ENCODE measurements at places on chromosomes 4 and X.

- no peak for DNase-seq
Observed at GRCh38 chr4:114924311-114924710, 189.1 kb downstream of the NDST4 start.

GRCh38 chrX:17521871-17522693, 147.1 kb downstream of the NHS start:
- DNase-seq: no peak

DNA sequence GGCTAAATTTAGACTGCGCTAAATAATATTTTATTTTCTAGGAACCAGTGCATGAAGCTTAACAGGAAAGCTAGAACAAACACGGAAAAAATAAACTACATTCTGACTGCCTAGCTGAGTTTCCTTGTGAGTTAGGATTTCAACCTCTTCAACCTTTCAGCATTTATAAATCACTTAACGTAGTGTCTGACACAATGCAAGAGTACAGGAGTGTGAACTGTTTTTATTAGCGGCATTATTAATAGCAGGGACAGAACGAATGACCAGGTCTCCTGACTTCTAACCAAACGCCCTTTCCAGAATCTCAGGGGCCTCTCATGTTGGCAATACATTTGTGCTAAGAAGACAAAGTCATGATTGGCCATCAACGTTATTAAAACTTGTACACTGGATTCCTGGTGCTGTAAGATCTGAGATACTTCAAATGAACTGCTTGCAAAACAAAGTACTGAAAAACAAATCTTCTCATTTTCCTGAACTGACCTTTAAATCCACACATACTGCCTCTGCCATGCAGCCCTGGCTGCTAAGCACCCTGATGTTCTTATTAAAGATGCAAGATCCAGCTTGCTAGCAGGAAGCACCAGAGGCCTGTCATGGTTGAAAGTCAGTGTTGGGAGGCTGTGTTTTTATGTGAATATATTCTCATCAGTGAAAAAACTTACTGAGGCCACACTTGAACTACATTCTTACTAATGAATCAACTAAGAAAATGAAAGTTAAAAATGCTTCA, 380.4 kb upstream of the CPEB2 start:
- DNase-seq: no peak

DNA sequence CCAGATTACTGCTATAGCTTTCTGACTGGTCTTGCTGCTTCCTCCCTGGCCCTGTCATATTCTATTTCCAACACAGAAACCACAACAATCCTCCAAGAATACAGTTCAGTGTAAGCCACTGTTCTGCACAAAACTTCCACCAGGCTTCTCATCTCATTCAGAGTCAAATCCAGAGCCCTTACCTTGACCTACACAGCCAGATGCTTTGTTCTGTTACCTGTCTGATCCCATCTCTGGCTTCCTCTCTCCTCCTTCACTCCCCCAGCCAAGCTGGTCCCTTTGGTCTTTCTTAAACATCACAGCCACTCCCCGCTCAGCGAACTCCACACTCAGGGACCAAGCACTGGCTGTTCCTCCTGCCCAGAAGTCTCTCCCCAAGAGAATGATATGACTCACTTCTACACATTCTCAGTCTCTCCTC, 84.8 kb upstream of the BMP2K start:
- DNase-seq: no peak

DNA sequence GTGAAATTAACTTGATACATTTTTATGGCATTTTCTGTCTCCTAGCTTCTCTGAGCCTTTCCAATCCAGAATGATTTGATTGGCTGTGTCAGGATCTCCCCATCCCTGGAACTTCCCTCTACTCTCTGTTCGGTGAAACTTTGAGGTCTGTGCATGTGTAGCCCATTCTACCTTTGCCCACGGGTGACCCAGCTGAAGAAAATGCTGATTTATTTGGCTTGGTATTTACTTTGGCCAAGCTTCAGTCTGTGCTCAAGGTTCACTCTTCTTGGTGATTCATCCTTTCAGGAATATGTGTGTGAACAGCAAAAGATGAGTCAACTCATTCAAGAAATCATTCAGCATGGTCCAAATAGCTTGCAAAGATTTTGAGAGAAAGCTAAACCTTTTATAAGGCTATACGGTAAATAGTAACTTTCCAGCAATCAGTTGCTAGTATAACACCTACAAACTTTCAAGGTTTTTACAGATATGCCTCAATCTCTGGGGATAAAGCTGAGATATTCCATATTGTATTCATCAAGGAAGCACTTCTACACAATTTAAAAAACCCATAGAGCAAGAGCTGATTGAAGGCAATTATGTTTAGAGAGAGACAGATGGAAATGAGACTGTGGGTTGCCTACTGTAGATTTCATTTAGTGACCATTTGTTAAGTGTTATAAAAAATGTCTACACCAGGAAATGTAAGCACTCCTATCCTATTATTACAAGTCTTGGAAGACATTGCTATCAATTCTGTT, 233.9 kb upstream of the CXXC4 start:
- DNase-seq: no peak

- DNase-seq: no peak
Observed at GRCh38 chr4:38268837-38269236, 308.6 kb downstream of the PTTG2 start.

- DNase-seq: no peak
Observed at GRCh38 chr4:168509786-168510185, 12.9 kb downstream of the PALLD start.

DNA sequence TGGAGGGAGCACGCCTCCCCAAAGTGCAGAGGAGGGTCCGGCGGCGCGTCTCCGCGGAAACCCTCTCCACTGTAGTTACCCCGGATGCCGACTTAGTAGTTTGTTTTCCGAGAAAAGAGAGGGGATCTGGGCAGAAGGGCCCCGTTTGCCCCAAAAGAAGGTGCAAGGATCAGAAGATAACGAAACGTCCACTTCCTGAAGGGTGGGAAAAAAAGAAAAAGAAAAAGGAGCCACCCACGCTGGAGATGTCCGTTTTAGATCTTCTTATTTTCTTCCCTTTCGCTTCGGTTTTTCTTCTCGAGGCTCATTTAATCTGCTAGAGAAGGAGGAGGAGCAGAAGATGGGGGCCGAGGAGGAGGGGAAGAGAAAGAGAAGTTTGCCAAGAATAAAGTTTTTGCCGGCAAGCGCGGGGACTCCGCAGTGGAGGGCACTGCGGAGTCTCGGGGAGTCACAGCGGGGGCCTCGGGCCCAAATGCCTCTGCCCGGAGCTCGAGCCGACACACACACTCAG, 517 bp downstream of the LEF1 start:
- DNase-seq: no peak

DNA sequence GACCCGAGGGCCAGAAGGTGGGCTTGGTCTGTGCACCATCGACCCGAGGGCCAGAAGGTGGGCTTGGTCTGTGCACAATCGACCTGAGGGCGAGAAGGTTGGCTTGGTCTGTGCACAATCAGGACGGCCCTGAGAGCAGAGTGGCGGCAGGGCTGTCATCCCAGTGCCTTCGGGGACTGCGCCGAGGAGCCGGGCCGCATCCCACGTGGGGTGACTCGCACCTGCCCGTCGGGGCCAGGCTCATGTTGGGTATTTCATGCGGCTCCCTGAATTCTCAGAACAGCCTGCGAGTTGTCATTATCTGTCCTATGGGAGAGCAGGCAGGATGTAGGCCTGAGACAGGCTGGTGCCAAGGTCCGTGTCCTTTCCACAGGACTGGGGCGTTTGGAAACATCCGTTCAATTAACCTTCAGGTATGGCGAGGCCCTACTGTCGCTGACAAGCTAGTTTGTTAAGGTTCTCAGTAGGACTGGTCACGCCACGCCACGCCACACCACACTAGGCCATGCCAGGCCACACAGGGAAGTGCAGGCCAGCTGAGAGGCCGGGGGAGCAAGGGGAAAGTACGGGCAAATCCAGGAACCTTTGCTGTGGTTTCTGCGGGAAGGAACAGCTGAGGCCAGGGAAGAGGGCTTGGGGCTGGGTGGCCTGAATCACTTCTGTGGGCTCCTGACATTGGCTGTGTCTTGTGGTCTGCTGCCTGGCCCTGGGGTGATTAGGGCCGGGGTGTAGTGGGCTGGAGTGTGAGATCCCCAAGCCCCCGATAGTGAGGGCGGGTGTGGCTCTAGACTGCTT, 182.9 kb downstream of the AFAP1 start:
- DNase-seq: no peak

- no peak for DNase-seq
Observed at GRCh38 chr4:152448854-152449253, 87.0 kb downstream of the FBXW7 start.

DNA sequence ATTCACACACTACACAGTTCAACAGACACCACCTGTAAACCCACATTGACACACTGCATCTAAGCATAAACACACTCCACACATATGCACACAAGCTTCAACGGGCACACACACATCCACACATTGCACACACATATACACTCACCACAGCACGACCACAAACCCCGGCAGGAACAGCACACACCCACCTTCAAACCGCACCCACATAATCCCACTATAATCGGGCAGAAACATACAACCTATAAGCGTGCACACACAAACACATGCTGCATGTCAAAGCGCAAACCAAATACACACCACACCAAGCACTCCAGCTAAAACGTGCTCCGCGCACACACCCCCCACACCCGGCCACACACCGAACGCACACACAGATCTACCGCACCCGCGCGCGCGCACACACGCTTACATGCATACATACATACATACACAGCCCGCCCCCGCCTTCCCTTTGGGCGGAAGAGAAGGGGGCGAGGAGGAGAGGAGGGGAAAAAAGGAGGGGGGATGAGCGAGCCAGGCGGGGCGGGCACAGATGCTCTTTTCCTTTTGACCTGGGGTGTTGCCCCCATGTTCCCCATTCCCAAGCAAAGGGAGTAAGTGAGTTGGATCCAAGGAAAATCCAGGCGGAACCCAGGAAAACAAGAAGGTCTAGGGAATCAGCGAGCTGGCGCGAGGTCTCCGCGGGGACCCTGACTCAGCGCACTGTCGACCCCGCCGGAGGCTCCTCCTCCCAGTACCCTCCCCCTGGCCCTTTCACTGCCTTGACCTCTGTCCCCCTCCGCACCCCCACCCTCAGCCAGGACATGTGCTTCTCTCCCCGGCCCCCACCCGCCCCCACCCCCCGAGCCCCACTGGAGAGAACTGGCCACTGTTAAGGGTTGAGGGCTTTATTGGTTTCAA, 9.9 kb downstream of the ARHGAP36 start:
- DNase-seq: no peak

DNA sequence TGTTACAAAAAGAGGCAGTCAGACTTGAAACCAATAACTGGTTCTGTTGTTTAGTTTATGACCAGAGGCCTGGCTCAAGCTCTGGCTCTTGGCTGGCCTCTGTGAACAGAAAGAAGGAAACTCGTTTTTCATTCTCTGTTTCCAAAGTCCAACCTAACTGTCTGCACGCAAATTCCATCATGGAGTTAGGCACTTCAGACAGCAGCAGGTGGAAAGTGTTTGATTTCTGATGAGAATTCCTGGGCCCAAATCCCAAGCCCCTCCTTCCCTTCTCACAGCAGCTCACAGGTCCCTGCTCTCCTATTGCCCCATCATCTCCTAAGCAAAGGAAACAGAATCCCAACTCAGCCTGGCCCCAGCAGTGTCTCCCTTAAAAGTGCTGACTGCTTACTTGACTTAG, 42.8 kb upstream of the FGF16 start:
- no peak for DNase-seq

DNA sequence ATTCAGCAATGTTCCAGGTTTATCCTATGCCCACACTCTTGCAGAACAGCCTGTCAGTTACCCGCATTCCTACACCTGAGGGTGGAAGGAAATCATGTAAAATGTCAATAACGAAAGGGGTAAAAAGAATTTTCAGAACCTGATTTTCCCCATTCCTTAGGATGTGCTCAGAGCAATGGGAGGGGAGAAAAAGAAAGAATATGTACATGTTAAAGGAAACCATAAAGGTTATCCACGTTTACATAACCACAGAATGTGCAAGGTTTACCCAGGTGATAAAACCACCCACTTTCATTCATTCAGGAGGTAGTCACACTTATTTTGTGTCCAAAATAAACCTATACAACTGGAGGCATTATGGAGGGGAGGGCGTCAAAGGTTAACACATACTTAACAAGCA, 335.5 kb downstream of the ZNF674 start:
- no peak for DNase-seq

- DNase-seq: no peak
Observed at GRCh38 chrX:48910926-48911411, 477 bp downstream of the SLC35A2 start.

DNA sequence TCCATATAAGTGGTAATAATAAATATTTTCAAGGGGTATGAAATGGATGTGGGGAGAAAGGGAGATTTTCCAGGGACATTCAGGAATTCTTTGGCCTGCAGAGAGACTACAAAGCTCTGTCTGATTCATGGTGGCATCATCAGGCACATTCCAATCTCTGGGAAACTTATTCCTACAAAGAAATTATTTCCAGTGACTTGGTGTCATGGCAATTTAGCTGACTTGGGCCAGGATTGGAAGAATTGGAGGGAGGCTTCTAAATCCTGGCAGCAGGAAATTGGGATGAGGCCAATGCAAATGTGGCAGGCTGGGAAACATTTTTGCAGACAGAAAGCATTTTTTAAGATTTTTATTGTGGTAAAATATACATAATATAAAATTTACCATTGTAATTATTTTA, 204.6 kb downstream of the RTL9 start:
- no peak for DNase-seq

GRCh38 chr4:128386761-128387599, 99.4 kb upstream of the PGRMC2 start:
- peak; percentile 22 for DNase-seq

DNA sequence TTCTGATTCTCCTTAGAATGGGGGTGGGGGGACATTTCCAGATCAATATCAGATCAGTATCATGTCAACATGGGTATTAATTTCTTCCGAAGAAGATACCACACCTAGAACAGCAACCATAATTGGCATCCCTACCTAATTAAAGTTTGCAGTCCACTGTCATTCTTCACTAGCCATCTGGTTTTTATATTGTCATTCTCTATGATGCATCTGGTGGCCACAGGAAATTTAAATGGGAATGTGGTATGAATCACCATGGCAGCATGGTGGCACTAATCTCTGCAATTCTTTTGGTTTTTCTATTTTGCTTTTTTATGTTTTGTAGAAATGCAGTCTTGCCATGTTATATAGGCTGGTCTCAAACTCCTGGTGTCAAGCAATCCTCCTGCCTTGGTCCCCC, 16.6 kb upstream of the UBE2D3 start:
- no peak for DNase-seq

DNA sequence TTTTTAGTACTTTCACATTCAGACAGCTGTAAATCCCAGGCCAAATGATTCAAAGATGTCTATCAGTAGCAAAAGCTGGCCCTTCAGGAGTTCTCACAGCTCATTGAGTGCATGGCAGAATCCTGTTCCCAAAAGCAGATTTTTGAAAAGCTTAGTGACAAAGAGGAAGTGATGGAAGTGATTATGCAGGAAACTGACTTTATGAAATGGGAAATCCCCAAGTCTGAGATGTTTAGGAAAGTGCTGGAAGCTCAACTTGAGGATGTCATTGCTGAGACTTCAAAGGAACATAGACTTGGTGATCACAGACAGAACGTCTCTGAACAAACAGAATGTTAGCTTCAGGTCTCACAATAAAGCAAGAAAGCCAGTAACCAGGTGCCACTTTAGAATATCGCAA, 51.0 kb upstream of the CFAP47 start:
- no peak for DNase-seq

- no peak for DNase-seq
Observed at GRCh38 chrX:68912113-68912512, 83.3 kb downstream of the EFNB1 start.

All from NCI-H1417 treated with DMSO at 0.1 percent for 48 hours (cell line).